NCI-H1436 treated with DMSO at 0.1 percent for 48 hours (cell line): ENCODE measurements at places on chromosomes 12 and 14.

DNA sequence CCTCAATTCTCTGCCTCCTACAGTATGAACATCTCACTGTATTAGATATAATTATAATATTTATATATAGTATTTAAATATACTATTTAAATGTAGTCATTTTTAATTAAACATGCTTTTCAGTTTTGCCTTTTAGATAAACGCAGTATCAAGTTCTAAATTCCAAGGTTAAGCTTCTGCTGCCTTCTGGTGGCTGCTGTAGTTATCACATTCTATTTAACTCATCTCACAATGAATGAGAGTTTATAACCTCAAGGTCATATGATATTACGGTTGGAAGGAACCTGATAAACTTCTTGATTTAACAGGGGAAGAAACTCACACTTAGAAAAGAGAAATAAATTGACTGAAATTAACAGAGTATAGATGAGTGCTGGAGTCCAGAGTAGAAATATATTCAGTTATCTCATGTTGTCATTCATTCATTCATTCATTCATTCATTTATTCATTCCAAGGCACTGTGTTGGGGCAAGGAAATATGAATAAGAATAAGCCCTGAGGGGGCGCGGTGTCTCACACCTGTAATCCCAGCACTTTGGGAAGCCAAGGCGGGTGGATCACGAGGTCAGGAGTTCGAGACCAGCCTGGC, 31.9 kb downstream of the GUCY2C start:
- DNase-seq = no peak

GRCh38 chr12:57476162-57476992, 3.3 kb downstream of the ARHGAP9 start:
- DNase-seq = no peak

- DNase-seq = no peak
Measured at GRCh38 chr14:104254735-104255400, 116.5 kb downstream of the KIF26A start.

DNA sequence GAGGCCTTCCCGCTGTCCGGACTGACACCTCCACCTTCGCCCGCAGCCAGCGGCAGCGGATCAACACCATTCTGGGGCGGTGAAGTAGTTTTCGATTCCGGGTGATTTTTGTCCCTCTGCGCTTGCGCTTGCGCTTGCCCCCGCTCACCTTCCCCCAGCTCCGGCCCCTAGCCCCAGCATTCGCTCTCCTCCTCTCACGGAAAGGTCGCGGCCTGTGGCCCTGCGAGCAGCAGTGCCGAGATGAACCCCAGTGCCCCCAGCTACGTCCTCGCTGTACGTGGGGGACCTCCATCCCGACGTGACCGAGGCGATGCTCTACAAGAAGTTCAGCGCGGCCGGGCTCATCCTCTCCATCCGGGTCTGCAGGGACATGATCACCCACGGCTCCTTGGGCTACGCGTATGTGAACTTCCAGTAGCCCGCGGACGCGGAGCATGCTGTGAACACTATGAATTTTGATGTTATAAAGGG, 22.7 kb upstream of the SRGAP1 start:
- no peak for DNase-seq

DNA sequence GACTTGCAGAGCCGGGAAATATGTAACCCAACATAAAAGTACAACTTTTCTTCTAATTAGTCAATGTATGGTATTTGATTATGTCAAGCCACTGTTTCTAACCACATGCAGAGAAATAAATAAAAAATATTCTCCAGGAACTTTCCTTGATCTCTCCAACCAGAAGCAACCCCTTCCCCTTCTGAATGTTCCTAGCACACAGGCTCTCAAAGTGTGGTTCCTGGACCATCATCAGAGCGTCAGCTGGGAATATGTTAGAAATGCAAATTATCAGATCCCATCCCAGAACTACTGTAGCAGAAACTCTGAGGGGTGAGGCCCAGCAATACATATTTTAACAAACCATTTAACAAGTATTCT, 21.0 kb upstream of the ITPR2 start:
- no peak for DNase-seq

DNA sequence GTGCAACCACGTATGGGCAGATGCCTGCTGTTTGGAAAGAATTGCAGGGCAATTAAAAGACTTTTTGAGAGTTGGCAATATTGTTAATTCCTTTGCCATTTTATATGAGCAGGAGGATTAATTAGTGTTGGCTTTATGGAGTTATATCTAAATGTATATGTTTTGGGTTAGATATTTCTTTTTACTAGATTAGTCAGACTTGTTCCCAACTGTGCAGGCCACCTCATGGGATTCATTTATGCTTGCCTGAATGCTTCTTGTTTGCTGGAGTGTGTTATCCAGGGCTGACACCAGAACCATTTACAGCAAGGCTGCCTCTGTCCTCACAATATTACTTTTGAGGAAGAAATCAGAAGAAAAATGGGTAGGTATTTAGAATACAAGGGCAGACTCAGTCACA, 192.5 kb downstream of the KTN1 start:
- no peak for DNase-seq

DNA sequence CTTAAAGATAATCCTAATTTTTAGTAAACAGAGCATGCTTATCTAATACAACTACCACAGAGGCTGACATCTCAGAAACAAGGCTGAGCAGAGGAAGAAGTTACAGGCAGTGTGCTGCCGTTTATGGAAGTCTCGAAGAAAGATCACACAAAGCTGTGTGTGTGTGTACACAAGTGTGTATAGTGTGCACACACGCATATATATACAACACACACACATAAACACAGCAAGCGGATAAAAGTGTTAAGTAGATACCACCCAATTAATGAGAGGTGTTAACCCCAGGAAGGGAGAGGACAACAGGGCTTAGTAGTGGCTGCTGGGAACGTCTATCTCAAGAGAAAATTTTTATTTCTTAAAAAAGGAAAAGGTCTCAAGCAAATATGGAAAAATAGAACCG, 15.3 kb downstream of the CCDC88C start:
- DNase-seq = no peak

DNA sequence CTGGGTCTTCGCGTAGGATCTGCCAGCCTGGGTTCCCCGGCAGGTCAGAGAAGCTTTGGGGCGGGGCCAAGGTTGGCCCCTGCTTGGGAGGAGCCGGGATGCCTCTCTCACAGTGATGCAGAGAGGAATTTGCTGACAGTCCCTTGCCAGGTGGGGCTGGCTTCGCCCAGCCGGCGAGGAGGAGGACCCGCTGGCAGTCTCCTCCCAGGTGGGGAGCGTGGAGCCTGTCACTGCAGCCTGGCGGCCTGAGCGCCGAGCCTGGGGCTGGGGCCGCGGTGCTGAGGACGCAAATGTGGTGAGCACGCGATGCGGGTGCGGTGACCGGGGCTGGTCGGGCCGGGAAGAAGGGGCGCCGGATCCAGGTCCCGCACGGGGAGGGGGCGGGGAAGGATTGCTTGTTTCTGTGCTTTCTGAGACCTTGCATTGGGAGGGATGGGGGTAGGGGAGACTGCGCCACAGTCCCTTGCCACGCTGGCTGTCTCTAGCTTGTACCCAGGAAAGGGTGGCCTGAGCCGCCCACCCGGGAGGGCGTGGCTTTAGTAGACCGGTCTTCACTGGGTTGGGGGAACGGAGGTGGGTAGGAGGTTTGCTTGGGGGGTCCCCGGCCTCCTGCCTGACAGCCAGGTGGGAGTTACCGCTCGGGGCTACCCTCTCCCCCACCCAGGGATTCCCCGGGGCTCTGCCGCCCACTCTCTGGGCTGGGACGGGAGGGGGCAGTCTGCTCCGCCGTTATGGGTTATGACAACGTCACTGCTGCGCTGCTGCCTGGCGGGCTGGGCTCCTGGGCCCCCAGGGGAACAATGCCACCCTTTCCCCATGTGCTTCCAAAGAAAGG, at the start of gene TMEM63C:
TMEM63C (plus strand) TSS at position 196 of the 835 bp plus-strand sequence. CDS start 37,016 bp downstream, outside the sequence.
- peak; percentile 77 for DNase-seq

- DNase-seq = no peak
Measured at GRCh38 chr14:67559639-67560038, 26.5 kb downstream of the PLEKHH1 start.

GRCh38 chr12:49662998-49663843, 39.9 kb downstream of the PRPF40B start:
- DNase-seq = no peak

- DNase-seq = no peak
Measured at GRCh38 chr12:4392223-4392742, 12.8 kb upstream of the FGF23 start.

DNA sequence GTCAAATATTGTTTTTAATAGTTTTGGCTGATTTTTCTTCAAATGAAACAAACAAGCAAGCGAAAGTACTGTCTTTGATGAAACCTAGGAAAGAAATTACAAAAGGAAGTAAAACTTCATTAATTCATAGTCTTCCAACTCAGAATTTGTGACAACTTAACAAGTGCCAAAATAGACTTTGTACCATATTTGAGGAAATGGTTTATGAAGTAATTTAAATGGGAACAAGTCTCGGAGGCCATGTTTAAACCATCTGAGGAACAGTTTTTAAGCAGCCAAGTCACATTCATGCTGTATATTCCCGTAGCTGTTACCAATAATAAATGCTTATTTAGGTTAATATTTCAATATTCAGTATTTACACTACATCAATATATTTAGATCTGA, 745 bp upstream of the ARHGDIB start:
- DNase-seq = no peak

- DNase-seq = no peak
Measured at GRCh38 chr14:50045039-50045711, 71.2 kb downstream of the VCPKMT start.

DNA sequence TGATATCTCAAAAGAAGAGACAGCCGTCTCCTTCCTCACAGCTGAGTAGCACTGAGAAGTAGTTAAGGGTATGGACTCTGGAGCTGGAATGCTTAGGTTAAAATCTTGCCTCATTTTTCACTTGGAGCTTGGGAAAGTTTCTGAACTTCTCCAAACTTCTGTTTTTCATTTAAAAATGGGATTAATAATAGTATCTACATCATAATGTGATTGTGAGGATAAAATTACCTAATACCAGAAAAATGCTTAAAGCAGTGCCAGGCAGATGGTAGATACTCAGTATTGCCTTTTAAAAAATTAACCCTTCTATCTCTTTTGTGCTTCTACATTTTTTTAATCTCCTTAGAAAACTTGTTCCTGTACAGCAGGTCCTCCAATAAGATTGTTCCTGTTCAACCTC, 63.1 kb downstream of the A2M start:
- DNase-seq = no peak

- DNase-seq = no peak
Measured at GRCh38 chr12:115776399-115776798, 501.1 kb downstream of the MED13L start.

GRCh38 chr12:49661191-49661590, 37.8 kb downstream of the PRPF40B start:
- DNase-seq = no peak

DNA sequence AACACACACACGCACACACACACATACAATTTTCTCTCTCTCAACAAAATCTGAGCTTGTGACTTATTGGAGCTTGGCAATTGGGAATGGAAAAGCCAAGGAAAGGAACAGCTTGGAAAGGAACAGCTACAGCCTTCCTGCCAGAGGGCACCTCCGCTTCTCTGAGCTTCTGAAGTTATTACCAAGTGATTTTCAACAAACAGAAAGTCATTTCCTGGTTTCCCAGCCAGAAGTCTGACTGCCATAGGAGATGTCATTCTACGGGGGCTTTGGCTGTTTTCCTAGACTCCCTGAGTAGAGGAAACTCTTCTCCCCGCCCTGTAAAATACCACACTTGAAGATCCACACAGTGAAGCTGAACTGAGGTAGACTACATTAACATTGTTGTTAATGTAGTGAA, 198.3 kb downstream of the CFAP54 start:
- DNase-seq = no peak

DNA sequence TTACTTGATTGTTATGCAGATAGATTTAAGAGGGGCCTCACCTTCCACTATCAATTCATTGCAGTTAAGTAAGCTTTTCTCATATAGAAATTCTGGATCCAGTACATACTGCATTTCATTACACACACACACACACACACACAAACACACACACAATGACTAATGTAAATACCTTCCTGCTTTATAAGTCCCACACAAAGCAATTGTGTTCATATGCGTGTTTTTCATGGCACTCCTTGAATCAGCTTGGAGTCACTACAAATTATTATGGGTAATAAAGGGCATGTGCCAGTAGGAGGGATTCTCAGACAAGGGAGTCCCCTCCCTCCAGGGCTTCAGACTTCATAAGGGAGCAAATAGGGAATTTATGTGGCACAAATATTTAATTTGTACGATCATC, 4.5 kb downstream of the MIPOL1 start:
- no peak for DNase-seq

DNA sequence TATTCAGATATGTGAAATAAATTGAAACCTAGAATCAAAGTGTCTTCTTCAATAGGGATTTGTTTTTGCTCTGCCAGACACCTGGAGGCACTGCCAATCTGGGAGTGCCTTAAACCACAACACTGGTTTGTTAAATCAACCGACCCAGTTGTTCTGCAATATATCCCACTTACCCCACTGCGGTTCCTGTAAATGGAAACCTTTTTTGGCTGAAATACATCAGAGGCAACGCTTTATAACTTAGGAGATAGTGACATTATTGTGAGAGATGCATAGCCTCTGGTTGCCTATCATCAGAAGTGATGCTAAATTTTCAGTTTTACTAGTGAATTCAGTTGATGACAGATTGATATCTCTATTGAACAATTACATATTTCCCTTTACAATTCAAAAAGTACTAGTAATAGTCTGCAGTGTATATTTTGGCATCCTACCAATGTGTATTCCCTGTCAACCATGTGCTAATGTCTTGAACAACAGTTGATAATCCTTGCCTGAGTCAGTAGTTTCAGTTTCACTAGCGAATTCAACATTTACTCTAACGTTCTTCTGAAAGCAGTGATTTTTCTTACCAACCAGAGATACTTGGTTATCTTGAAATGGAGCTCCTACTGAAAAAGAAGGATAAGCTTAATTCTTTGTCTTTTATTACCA, 30.5 kb downstream of the PPP2R5C start:
- DNase-seq = no peak

DNA sequence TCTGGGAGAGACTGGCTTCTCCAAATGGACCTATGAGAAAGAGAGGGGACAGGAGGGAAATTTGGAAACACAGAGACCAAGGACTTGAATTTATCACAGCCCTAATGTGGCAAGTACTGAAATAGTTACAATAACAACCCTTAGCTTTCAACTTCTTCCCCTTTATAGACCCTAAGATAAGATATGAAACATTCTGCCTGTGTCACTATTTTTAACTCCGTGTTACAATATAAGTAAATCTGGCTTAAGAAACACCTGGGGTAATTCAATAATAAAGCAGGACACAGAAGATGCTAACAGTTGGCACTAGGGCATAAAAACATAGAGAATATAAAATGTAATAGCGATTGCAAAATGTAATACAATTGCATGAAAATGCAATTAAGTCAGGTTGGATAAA, 216.4 kb downstream of the NOVA1 start:
- no peak for DNase-seq

GRCh38 chr14:20632831-20633691, 8.4 kb downstream of the OR6S1 start:
- DNase-seq = no peak

GRCh38 chr14:72818998-72819397, 74.9 kb downstream of the DPF3 start:
- DNase-seq = no peak

DNA sequence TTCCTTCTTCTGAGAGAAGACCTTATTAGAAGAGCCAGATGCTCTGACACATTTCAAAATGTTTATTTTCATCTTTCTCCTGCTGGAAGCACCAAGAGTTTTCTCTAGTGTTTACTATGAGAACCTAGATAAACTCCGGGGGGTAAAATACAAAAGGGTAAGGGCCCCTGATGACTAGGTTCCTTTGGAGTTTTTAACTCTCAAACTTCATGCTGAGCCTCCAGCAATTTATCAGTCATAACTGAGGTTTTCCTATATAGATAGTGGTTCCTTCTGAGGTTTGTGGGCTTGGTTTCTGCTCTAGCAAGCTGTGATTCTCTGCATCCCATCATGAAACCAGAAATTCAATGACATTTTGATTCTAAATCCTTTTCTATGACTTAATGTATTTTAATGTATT, 210.9 kb downstream of the LRFN5 start:
- DNase-seq = no peak
